ENCODE measurements at places on chromosomes 3 and 15.

GRCh38 chr3:141093971-141094684 lies 43.0 kb downstream of the SPSB4 start:
- no peak for DNase-seq

- DNase-seq, result no peak
Measured at GRCh38 chr3:68751888-68752287, 180.5 kb downstream of the TAFA4 start.

DNA sequence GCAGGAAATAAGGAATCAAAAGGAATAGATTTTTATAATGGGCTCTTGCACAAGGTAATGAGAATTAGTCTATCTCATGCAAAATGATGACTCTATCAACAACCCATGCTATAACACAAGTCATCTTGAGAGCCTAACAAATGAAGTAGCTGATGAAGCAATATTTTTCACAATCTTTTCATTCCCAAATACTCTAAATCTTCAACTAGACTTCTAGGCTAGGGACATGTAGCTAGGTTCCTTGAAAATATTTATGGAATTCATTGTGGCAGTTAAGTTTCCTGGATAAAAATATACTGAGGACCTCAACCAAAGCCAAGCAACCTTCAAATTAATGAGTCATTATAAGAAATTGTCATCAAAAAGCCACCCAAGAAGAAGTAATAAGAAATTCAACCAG lies 55.4 kb downstream of the DCBLD2 start:
- DNase-seq, result peak; percentile 42

DNA sequence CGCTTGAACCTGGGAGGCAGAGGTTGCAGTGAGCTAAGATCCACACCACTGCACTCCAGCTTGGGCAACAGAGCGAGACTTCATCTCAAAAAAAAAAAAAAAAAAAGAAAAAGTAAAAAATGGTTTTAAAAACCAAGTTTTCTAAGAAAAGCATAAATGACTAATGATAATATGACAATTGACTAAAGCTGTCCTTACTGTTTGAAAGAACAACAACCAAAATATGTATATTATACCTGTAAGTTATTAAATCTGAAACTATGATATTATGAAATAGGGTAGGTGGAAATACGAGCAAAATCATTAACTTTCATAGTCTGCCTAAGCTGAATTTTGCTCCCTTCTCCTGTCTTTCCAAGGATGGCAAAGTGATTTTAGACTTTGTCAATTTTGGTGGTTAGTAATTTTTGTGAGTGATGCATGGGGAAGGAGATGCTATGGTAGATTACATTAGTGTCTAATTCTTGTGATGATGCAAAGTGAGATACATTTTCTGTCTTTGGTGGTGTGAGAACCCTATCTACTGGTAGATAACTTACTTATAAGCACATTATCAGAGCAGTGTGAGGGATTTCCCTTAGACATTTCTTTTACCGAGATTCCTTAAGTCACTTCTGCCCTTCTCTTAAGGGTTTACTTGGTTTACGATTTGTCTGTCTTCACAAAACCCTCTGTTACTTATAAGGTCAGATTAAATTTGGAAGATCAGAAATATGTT lies 10.6 kb upstream of the CHD2 start:
- DNase-seq, result no peak

GRCh38 chr3:52243791-52244628 lies 1.5 kb upstream of the PPM1M start:
- peak; percentile 44 for DNase-seq

DNA sequence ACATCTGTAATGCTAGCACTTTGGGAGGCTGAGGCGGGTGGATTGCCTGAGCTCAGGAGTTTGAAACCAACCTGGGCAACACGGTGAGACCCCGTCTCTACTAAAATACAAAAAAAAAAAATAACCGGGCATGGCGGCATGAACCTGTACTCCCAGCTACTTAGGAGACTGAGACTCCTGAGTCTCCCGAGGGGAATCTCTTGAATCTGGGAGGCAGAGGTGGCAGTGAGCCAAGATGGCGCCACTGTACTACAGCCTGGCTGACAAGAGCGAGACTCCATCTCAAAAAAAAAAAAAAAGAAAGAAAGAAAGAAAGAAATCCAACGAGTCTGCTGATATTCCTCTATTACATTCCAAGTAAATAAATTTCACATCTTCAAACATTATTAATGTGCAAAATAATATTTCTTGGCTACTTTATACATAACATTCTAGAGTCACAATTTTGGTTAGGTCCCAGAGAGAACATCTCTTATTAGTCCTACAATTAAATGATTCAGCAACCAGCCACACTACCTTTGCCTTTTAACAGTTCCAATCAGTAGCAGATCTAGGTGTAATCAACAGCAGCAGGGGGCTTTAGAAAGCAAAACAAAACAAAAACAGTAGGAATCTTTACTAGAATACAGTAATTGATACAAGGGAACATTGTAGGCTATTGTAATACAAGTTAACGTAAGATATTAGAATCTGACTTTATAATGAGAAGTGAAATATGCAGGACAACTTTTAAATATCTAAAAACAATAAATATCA lies 195.8 kb downstream of the TBC1D5 start:
- DNase-seq, result no peak

DNA sequence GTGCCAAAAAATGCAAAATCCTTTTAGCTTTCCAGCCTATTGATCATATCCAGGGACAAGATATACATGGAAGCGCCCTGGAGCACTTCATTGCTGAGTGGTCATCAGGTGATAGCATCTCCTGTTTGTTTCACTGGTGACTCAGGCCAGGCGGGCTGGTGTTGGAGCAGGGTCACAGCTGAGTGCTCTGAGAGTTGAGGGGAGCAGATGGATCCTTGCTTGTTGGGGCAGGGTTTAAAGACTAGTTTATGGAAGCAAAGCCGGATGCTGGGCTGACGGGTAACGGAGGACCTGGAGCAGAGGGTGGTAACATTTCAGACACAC lies 405.0 kb upstream of the TPM1 start:
- DNase-seq, result no peak

DNA sequence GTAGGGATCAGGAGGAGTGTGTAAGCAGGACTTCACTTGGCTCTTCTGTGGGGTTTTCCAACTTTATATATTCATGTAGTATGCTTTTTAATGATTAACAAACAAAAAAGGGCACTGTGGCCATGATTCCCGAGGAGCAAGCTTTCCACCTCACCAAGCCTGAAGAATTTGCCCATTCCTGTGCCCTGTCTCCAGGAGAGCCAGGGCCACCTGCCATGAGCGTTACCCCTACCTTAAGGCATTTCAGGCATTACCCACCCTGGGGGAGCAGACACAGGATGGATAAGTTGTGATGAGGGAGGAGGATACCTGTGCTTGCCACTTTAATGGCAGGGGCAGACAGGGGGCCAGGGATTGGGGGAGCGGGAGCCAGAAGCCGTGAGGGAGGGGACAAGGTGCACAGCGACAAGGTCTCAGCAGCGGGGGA lies 3.0 kb downstream of the TRPM1 start:
- no peak for DNase-seq

DNA sequence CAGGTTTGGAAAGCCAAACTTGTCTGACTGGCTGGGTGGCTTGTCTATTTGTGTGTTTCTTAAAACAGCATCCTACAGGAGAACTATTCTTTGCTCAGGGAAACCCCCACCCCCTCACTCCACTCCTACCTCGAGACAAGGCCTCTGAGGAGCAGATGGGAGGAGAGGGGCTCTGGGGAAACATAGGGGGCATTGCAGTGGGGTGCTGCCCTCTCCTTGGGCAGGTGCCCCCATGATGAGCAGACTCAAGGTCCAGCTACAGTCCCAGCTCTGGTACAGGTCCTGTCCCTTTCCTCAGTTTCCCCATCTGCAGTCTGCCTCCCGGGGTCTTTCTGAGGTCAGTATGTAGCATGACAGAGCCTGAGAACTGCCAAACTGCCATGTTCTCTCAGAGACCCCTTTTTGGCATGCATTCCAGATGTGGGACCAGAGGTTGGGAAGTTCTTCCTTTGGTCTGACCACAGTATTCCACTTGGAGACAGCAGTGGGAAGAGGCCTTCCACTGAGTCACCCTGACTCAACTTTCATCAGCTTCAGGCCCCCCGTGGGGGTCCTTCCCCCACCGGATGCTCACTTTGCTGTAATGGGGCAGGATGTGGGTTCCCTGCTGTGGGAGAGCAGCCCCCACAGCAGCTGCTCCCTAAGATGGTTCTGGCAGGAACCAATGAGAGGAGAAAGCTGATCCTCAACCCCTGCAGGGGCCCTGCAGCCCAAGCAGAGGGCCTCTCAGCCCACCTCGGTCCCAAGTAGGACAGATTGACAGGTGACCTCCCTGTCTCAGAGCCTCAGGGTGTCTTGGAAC lies 32.3 kb upstream of the CYP11A1 start:
- no peak for DNase-seq

GRCh38 chr3:9508781-9509180 lies 44.8 kb downstream of the LHFPL4 start:
- DNase-seq, result no peak

DNA sequence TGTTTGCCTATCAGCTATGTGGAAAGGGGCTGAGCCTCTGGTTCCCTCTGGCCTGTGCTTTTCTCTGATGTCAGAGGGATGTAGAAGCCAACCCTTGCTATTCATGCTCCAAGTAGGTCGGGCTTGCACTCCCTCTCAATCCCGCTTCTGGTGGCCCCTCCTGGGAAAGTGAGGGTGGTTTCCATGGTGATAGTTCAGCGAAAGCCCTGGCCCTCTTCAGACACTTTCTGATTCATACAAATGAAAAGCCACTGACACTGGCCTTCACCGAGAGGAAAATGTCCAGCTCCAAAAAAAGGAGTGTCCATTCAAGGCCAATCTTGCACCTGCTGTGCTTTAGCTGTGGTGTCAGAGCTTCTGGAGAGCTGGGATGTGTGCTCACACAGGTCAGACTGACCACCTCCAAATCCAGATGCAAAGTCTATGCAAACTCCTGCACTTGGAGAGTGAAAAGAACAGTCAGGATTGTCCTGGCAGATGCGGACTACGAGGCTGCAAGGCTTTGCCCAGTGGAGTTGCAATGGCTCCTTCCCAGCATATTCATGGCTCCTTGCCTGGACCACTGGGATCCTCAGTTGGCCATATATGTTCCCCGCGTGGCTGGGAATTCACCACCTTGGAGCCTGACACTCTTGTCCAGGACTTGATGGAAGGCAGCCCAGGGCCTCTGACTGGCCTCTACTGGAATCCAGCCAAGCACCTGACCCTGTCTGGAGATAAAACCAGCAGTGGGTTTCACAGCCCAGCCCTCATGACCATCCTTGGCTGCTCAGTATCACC lies 96.6 kb downstream of the CEMIP start:
- peak; percentile 24 for DNase-seq

DNA sequence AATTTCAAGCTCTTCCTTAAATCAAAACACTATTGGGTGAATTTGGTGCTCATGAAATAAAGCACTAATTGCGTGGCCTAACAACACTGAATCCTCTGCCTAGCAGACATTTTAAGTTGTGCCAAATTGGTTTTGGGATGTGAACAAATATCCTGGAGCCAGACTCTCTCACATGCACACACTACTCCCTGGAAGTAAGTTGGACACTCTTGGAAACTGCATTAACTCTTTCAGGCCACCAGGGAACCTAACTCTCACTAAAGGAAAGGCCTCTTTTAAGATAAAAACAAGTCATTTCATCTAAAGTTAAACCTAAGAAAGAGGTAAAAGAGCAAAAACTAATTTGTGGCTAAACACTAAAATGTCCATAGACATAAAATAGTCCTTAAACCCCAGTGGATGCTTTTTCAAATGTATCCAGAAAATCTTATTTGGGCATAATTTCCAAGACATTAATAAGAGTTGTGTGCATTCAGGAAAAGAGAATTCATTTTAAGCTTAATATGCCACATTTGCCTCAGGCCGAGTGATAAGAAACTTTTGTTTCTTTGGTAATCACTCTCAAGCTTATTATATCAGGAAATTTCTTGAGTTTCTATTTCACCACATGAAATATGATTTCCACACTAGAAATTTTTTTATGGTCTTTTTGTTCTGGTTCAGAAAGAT lies 61.8 kb downstream of the ZBTB20 start:
- no peak for DNase-seq

DNA sequence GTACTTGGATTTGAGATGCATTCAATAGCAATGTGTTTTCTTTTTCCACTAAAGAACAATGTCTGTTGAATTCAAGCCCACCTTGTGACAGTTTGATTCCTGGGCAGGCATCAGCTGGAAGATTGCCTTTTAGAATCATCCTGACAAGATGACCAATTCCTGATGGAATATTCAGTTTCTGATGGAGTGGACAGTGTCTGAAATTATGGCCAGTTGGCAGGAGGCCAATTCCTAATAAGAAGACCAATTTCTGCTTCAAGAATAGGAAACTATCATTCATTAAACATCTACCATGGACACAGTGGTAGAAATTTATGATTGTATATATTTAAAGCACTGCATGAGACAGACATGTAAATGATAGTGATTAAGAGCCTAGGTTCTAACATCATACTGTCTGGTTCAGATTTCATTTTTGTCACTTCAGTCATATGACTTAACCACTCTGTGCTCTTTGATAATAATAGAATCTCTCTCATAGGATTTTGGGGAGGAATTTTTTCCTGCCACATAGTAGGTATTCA lies 133.6 kb downstream of the CLSTN2 start:
- no peak for DNase-seq

- no peak for DNase-seq
Measured at GRCh38 chr3:142007710-142008399, 131.4 kb downstream of the ATP1B3 start.

DNA sequence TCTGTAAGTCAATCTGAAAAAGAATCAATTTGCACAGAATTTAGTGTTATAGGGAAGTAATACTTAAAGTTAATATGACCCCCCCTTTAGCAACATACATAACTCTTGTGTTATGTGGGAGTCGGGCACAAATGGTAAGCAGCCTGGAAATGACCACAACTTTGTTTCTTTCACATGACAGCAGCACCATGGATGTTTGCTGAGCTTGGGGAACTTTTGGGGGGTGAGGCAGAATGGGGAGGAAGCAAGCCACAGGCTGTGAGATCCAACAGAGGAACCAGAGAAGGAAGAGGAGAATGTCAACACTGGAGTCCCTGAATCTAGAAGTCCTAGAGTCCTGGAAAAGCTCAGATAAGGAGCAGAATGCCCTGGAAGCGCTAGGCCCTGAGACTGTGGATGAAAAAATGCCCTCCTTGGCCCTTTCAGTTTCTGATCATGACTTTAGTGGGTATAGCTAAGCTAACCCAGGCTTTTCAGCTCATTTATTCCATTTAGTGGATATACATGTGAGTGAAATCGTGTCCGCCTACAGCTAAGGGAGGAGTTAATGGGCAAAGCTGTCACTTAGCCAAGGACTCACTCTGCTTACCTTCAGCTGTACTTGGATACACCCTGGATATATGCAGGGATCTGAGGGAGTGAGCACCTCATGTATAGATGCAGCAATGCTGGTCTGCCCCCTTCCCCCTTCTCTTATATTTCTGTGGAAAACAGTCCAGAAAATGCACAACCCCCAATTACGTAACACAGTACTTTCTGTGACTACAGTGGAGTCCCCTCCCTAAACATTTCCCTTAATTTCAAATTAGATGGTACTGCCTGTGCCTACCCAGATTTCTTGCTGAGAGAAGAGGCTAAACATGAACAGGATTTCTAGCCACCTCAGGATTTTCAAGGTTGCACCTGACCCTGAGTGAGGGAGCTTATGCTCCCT lies 39.1 kb downstream of the CFAP91 start:
- DNase-seq, result no peak

DNA sequence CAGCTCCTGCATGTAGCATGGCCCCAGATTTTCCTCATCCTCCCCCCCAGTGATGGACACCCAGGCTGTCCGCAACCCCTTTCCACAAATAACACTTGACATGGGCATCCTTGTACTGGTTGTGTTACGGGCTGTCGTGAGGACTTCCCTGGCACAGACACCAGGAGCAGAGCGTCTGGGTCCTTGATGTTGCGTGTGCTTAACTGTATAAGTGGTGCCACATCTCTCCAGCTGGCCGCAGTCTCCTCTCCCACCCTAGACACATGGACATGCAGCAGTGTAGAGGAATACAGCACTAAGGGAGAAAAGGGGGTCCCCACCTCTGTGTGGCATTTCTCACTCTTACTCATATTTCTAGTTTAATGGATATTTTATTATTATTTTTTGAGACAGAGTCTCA lies 56.6 kb downstream of the FBLN2 start:
- DNase-seq, result no peak
